ENCODE measurements at places on chromosomes 12 and 14. TPM values are rescaled to one million over a fixed set of nuclear protein-coding genes. Genes with fewer than 3 reads are reported as not detected.

CLEC2D gene
- 38.8 TPM for total RNA-seq

RGS6 gene
- 20.6 TPM for total RNA-seq

RBM23 gene
- total RNA-seq, result 87.3 TPM

RPL10L gene
- not detected for total RNA-seq

SYT1 gene
- total RNA-seq, result 9.0 TPM

IKBIP gene
- total RNA-seq, result 16.4 TPM

CTSG gene
- 6.3 TPM for total RNA-seq

VPS29 gene
- total RNA-seq, result 102 TPM

SLC39A2 gene
- total RNA-seq, result not detected

RASAL1 gene
- total RNA-seq, result 8.6 TPM

TBC1D30 gene
- 6.2 TPM for total RNA-seq

Measured in sciatic nerve (tissue), 2 donors.